ENCODE measurements at places on chromosomes 7 and 10. TPM values are rescaled to one million over a fixed set of nuclear protein-coding genes. Genes with fewer than 3 reads are reported as not detected.

- DNase-seq: no peak
Observed at GRCh38 chr10:103560886-103561285, 67.4 kb downstream of the NEURL1 start.

- DNase-seq: peak; percentile 70
Observed at GRCh38 chr7:28988810-28989209, 30.7 kb upstream of the TRIL start.

DNA sequence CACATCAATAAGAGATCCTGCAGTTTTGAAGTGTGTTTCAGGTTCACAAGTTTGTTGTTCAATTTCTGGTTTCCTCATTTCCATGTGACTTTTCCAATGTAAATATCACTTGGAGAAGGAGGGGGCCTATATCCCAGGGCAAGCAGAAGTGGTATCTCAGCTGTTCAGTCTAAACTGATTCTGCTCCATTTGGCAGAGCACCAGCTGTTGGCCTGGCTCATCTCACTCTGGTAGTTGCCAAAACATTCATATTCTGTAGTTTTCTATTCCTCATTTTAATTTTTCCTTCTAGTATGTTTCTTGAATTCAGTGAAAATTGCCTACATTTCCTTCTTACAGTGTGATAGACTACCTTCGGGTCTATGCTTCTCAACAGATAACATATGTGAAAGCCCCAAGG lies 101.8 kb upstream of the TAC1 start:
- no peak for DNase-seq

DNA sequence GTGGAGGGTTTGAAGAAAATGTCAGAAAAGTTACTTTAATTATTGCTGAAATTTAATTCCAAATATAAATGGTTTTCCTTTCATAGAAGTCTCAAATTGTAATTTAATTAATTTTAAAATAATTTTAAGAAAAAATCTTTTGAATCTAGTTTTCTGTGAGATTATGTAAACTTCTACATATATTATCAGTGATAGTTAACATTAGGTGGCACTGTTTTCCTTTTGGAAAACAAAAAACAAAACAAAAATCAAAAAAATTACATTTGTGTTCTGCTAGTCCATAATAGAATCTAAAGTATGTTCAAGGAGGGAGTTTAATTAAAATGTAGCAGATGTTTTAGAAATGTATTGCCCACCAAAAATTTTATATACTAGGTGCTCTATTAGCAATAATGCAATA lies 1456.7 kb downstream of the REEP3 start:
- no peak for DNase-seq

The TMEM26 gene
- not detected for total RNA-seq

GRCh38 chr10:89632824-89633223 lies 12.2 kb downstream of the PANK1 start:
- DNase-seq: no peak

DNA sequence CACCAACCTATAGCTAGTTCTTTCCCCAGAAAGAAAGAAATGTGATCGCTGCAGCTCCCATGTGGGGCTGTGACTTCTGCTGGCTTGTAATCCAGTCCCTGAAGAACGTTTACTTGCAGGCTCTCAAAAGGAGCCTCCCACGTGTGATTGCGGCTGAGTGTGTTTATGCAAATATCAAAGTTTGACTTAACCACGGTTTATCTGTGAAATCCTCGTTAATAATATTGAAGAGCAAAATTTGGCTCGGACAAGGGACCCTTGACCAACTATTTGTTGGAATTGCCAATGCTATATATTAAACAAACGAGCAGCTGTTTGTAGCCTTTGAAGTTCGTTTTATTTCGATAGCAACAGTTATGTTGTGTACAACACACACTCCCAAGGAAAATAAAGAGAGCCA lies 470.1 kb upstream of the NRP1 start:
- no peak for DNase-seq

- DNase-seq: no peak
Observed at GRCh38 chr7:114943953-114944744, 22.3 kb downstream of the MDFIC start.

DNA sequence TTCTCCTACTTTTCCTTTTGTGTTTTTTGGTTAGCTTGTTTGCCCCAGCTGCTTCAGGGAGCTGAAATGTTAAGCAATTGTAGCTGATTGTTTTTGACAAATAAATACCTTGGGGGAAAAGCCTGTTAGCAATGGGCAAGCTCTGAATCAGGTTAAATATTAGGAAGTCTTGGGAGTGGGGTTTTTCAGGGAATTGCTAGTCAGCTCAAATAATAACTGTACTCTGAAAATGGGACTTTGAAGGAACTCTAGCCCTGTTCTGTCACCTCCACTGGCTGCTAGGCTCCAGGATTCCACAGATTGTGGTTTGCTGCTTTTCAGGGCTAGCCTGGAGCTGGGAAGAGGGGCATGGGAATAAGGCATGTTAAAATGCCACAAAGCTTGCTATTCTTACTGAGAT lies 39.5 kb downstream of the ADK start:
- DNase-seq: peak; percentile 66

The TWIST1 gene
- 1.0 TPM for total RNA-seq

DNA sequence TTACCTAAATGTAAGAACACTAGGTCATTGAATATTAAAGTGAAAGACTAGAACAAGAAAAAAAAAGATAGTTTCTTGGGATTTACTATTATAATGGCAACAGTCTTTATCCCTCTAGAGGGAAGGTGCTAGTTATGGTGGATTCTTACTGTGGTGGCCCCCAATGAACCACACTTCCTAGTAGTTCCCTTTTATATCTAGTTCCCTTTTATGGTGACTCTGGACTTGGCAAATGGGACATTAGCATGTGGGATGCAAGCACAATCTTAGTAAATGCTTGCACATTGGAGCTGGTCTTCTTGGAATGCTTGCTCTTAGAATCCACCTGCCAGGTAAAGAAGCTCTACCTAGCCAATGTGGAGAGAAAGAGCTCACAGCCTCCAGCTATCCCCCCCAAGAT lies 430.2 kb downstream of the LRMDA start:
- DNase-seq: no peak

The CLCN1 gene
- total RNA-seq: not detected

GRCh38 chr7:32089256-32089655 lies 19.0 kb upstream of the PDE1C start:
- DNase-seq: no peak

- no peak for DNase-seq
Observed at GRCh38 chr7:142910031-142910433, 23.5 kb downstream of the TRPV5 start.

- DNase-seq: no peak
Observed at GRCh38 chr10:11256896-11257295, 239.2 kb downstream of the CELF2 start.

The AKR1B1 gene
- total RNA-seq: 1,328 TPM

DNA sequence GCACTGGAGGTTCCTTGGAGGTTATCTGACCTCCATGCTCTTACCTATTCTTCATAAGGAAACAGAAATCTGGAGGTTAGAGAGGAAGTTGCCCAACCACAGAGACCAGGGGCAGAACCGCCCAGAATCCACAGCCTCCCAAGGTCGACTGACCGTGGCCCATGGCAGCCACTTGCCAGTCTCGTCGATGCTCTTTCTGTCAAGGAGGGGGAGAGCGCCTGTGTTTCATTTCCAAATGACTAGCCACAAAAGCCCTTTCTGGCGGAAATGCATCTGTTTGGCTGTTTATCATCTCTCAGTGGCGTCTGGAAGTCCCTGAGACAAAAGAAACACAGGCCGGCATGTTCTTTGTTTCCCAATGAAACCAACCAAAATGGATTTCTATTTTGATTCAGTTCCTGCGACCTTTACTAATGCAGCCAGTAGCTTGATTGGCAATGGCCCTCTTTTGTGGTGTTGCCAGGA lies 2.9 kb downstream of the RAMP3 start:
- no peak for DNase-seq

The FFAR4 gene
- 0.25 TPM for total RNA-seq

GRCh38 chr7:18468795-18469194 lies 26.8 kb upstream of the HDAC9 start:
- no peak for DNase-seq

- DNase-seq: peak; percentile 15
Observed at GRCh38 chr10:98028168-98028770, 2.2 kb downstream of the CRTAC1 start.

DNA sequence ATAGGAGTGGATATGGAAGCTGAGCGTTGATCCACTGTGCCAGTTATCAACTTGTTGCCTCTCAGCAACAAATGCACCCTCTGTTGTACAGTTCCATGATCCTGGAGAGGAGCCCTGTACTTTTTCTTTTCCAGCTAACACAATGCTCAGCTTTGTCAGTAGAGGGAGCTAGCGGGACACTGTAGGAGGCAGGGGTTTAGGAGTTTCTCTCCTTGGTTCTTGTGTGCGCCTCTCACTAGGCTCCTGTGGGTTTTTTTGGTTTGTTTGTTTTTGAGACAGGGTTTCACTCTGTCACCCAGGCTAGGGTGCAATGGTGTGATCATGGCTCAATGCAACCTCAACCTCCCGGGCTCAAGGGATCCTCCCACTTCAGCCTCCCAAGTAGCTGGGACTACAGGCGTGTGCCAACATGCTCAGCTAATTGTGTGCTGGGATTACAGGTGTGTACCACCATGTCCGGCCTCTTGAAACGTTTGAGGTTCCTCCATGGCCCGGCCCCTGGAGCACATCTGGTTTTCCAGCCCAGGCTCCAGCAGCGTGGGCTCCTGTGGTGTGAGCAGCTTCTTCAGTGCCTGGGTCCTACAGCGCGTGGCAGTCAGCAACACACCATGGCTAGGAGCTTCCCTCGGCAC lies 12.0 kb upstream of the MARVELD1 start:
- peak; percentile 29 for DNase-seq

The EPO gene
- 0.30 TPM for total RNA-seq

The ZMIZ2 gene
- total RNA-seq: 97.5 TPM

- DNase-seq: no peak
Observed at GRCh38 chr7:149882248-149883047, 8.7 kb downstream of the ATP6V0E2 start.

DNA sequence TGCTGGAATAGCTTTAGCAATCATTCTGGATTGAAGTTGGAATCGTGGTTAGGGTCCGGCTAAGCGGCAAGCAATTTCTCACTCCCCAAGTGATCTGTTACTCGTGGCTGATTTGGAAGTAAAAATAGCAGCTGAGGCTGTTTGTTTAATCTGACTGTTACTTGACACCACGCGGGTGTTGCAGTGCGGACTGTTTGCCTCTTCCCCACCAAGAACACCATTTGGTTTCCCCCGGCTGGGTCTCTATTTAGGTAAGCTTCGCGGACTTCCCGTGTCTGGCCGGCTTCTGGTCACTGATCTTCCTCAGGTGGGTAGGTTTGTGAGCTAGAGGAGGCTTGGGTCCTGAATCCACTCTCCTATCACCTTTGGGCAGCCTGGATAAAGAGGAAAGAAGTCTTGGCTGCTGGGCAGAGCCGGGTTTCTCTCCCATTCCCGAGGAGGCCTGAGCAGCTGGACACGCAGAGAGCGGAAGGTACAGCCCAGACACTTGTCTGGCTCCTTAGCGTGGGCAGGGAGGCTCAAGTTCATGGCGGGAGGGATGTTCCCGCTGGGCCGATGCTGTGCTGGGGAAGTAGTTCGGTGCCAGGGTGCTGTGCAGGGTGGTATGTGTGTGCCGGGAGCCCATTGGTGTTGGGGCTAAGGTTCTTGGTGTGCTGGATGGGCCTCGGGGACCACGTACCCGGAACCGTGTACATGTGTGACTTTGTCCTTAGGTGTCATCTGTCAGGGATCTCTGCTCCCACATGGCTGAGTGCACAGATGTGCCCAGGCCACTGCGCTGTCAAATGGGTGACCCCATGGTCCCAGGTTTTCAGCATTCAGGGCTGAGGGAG lies at the start of gene C10orf71:
TSS of gene C10orf71 (plus strand) at position 188 of the 833 bp plus-strand sequence. CDS start 23,376 bp downstream, outside the sequence.
- DNase-seq: no peak

Measured in PC-9 (cell line).